Inflammatory macrophage treated with lipopolysaccharide for 4 hours (primary cell): ENCODE measurements at places on chromosomes 12 and 14.

- no peak for DNase-seq
Observed at GRCh38 chr14:22524115-22524783, 64.8 kb downstream of the DAD1 start.

GRCh38 chr12:126355346-126355745 lies 1290.1 kb downstream of the AACS start:
- DNase-seq: no peak

DNA sequence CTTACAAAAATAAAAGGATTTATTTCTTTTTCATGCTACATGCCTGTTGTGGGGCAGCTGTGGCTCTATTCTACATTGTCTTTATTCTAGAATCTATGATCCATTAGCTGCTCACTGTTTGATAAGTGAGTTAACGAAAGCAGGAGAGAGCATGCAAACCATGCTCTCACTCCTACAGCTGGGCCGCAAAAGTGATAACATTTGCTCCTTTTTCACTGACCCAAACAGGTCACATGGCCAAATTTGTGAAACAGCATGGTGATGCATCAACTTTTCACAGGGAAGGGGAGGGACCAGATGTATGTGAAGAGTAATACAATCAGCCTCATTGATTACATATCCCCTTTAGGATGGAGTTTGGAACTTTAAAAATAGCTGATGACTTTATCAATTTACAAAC lies 456.9 kb upstream of the SYT1 start:
- DNase-seq: no peak

DNA sequence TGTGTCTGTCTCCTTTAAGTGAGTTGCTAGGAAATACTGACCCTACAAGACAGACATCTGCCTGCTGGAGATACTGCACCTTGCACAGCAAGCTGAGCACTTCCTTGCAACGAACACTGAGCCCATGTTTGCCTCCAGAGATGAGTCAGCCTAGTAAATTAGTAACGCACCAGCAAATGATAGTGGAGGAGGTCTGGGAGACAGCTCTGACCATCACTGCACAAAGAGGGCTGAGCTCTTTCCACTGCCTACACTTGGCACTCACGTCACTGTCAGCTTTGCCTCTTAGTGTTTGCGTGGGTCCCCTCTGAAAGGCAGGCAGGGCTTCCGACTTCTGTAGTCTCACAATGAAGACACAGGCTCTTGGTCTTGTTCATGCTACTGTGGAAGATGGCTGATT lies 109.0 kb downstream of the APAF1 start:
- DNase-seq: no peak

- no peak for DNase-seq
Observed at GRCh38 chr12:124768452-124769162, 95.1 kb downstream of the SCARB1 start.

DNA sequence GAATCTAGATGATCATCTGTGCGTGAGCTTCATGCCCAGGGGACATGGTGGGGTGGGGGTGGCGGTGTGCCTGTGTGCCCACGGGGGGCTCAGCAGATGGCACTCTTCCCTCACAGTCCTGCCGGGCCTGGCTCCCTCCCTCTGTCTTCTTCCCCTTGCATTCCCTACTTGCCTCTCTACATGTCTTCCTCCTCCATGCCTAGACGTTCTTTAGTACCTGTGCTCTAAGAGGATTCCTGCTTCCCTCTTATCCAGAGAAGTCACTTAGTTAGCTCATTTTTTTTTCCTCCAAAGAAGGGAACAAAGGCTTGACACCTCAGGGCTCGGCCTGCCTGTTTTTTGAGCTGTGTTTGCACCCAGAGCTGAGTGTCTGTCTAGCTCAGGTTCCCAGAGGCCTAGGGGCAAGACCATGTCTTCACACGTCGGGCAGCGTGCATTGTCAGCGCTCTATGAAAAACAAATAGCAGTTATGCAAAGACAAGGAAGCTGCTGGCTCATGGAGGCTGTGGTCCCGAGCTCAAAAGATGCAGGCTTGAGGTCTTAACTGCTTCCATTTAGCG lies 48.8 kb downstream of the NINJ2 start:
- peak; percentile 50 for DNase-seq

DNA sequence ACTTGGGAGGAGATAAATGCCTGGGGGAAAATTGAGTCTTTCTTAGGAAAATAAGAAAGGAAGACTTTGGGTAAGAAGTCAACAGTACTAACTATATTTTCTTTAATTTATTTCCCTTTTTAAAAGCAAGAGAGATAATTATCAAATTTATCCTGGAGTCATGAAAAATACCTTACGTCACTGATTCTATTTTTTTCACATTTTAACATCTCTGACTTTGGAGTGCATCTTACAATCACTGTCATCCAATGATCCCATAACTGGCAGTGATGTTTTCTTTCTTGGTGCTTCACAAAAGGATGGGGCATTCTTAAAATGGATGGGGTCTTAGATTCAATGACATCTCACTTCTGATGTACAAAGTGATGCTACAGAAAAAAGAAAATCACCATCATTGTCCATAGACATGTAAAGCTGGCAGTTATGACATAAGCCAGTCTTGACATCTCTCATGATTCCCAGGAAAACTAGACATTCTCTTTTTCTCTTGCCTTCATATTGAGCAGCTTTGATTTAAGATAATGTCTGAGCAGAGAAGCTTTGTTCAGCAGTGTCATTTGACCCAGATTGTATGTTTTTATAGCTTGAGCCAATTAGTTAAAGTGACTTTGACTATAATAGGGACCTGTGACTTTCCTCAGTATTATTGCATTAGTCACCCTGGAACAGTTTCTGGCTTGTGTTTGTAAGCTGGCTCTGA lies 236.2 kb downstream of the EGLN3 start:
- no peak for DNase-seq

DNA sequence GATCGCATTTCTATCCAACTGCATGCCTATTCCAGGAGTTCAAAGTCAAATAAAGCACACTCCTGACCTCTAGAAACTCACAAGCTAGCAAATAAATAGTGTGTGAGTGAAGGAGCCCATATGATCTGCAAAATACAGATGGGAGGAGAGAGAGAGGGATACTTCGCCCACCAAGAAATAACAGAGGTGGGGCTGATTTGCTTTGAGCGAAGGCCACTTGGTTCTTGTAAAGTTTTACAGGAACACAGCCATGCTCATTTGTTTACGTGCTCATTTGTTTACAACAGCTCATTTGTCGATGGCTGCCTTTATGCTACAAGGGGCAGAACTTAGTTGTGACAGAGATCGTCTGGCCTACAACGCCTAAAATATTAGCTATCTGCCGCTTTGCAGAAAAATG lies 63.4 kb upstream of the GPATCH2L start:
- no peak for DNase-seq

GRCh38 chr12:95205685-95206084 lies 11.6 kb downstream of the FGD6 start:
- DNase-seq: peak; percentile 81

DNA sequence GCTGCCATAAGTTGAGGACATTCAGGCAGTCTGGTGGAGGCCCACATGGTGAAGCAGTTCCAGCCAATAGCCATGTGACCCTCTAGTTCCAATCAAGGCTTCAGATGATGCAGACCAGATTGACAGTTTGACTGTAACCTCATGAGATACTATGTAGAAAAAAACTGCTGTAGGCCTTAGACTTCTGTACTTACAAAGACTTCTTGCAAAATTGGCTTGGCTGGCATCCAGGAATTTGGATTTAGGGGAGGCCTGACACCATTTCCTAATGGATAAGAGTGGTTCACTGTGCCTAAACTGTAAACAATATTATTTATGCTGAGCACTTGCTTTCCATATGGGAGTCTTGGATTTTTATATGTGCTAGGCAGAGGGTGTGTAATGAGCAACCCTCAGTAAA lies 76.4 kb downstream of the RGS6 start:
- DNase-seq: no peak

DNA sequence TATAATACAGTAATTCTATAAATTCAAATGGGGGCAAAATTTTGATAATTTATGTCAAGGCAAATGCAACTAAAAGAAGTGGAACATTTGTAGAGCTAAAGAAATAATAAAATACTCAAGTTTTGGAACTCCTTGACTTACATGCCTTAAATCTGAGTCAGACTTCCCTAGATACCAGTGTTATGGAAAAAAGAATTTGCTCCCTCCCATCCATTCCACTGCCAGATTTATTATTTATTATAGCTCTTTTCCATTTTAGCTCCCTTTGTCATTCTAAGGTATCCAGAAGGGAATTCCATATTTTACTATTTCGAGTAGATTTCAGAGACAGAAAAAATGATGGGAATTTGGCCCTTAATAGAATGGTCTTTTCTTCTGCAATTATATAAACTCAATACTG lies 44.0 kb downstream of the RHOJ start:
- no peak for DNase-seq

- no peak for DNase-seq
Observed at GRCh38 chr12:28681980-28682379, 467.1 kb upstream of the FAR2 start.

- DNase-seq: no peak
Observed at GRCh38 chr12:32151086-32151485, 44.4 kb downstream of the BICD1 start.

GRCh38 chr12:108302403-108303311 lies 36.5 kb downstream of the CMKLR1 start:
- DNase-seq: no peak

GRCh38 chr14:76946753-76947077 lies 81.8 kb downstream of the IRF2BPL start:
- no peak for DNase-seq

GRCh38 chr12:72178871-72179270 lies 93.3 kb upstream of the TRHDE start:
- DNase-seq: no peak

DNA sequence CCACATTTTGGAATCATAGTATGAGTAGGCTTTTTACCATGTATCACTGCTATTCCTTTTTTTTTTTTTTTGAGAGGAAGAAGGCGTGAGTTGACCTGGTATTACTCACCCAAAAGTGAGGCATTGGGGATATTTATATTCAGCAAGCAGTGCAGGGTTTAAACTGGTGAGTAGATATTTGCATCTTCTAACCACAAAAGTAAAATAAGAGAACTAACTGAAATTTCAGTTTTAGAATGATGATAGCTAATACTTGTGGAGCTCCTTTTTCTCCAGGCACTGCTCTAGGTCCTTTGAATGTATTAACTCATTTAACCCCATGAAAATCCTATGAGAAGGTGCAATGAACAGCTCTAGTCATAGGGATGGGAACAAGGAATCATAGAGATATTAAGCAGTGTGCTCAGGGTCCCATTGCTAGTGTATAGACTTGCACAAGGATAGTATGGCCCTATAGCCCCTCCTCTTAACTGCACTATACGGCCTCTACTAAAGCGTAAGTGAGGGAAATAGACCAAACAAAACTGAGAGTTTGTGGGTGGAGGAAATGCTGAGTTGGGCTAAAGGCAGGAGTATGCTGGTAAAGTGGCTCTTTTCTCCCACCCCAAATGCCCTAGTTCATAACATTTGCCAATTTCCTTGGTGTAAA lies 104.3 kb upstream of the MAX start:
- peak; percentile 96 for DNase-seq

- peak; percentile 5 for DNase-seq
Observed at GRCh38 chr12:101490286-101490920, 15.3 kb downstream of the SPIC start.

DNA sequence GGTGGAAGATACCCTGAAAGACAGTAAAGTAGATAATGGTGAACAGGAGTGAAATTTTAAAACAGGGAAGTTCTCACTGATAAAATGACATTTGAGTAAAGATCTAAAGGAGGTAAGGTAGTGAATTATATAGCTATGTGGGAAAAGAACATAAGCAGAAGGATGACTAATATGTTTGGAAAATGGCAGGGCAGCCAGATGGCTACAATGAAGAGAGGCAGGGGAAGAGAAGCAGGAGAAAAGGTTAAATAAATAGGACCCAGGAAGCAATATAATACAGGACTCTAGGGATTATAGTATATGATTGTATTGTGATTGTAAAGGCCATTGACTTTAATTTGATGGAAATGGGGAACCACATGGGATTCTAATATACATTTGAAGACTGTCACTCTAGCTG lies 33.0 kb downstream of the SCFD1 start:
- DNase-seq: no peak

GRCh38 chr12:65463082-65463481 lies 184.6 kb downstream of the MSRB3 start:
- no peak for DNase-seq
